ENCODE measurements at places on chromosomes 4 and X. TPM values are rescaled to one million over a fixed set of nuclear protein-coding genes. Genes with fewer than 3 reads are reported as not detected.

The KLHL13 gene
- total RNA-seq = 3.2 TPM

The ANK2 gene
- total RNA-seq = 1.6 TPM

The PNMA3 gene
- total RNA-seq = 0.08 TPM

The H2BW2 gene
- not detected for total RNA-seq

The ARSD gene
- total RNA-seq = 33.3 TPM

The GDPD2 gene
- total RNA-seq = 0.96 TPM

The ASB9 gene
- total RNA-seq = 1.8 TPM

The GPR78 gene
- total RNA-seq = 6.4 TPM

The HERC5 gene
- 0.80 TPM for total RNA-seq

The DMRTC1 gene
- not detected for total RNA-seq

The IL9R gene
- total RNA-seq = 0.44 TPM

The GPR50 gene
- not detected for total RNA-seq

The GABRG1 gene
- not detected for total RNA-seq

The FOXR2 gene
- total RNA-seq = not detected

The MAOB gene
- total RNA-seq = 5.5 TPM

The MAGEA8 gene
- not detected for total RNA-seq

The BCORL1 gene
- total RNA-seq = 2.6 TPM

The GIMD1 gene
- total RNA-seq = not detected

The NPFFR2 gene
- total RNA-seq = not detected

The RNF212 gene
- 1.4 TPM for total RNA-seq

The CABS1 gene
- not detected for total RNA-seq

The LRRC66 gene
- total RNA-seq = 0.12 TPM

The UFSP2 gene
- 28.3 TPM for total RNA-seq

The FHDC1 gene
- 5.9 TPM for total RNA-seq

The PSAPL1 gene
- not detected for total RNA-seq

The INPP4B gene
- 9.7 TPM for total RNA-seq

The ZAR1 gene
- total RNA-seq = not detected

The PLP2 gene
- 359 TPM for total RNA-seq

The CSN1S1 gene
- not detected for total RNA-seq

The CRMP1 gene
- total RNA-seq = 1.8 TPM

The ADGRG2 gene
- total RNA-seq = 0.16 TPM

The GAGE12J gene
- not detected for total RNA-seq

The GPR143 gene
- total RNA-seq = 2.8 TPM

The FDCSP gene
- 53.0 TPM for total RNA-seq

The AFF2 gene
- 0.24 TPM for total RNA-seq

The FAM184B gene
- 0.16 TPM for total RNA-seq

The AFF1 gene
- total RNA-seq = 39.8 TPM

The IKBKG gene
- total RNA-seq = 16.1 TPM

The LIMCH1 gene
- 15.5 TPM for total RNA-seq

The FAM9C gene
- not detected for total RNA-seq

The SLC2A9 gene
- 21.5 TPM for total RNA-seq

The DGAT2L6 gene
- not detected for total RNA-seq

The RNF150 gene
- 1.6 TPM for total RNA-seq

The BOD1L1 gene
- 17.3 TPM for total RNA-seq

The GAGE12E gene
- not detected for total RNA-seq

The CTAG1A gene
- not detected for total RNA-seq

The NALF2 gene
- total RNA-seq = 0.60 TPM
